ENCODE measurements at places on chromosomes 7 and 10.

- peaks cover 45% of the 10 kb centered on the region for H3K4me1 ChIP-seq
- DNase-seq, result peak; percentile 19
- no peaks in the 10 kb centered on the region for H3K36me3 ChIP-seq
- H3K27me3 ChIP-seq, result peaks cover 100% of the 10 kb centered on the region
- no peak within 1 kb of the TSS for H3K4me3 ChIP-seq
These were observed at the start of gene HMX2 for GRCh38 chr10:123147635-123148413. HMX2 (plus strand) TSS chr10:123148136; CDS start chr10:123148379, 243 bp downstream.

DNA sequence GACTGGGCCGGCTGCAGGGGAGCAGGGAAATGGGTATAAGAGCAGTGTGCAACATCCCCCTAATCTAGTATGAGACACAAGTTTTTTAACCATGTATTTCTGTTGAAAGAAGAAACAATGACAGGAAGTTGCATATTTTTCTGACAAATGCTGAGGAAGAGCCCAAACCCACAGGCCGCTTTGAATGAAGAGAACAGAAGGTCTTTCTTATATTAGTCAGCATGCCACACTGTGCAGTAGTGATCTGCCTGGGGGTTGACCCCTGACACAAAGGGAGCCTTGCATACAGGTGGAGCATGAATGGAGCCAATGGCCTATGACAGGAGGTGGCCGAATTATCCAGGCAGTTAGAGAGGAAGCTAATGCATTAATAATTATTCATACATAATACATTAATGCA is 518.3 kb downstream of the PLXDC2 start:
- DNase-seq, result no peak
- H3K36me3 ChIP-seq, result no peaks in the 10 kb centered on the region
- no peak overlapping the region for H3K27ac ChIP-seq
- H3K4me1 ChIP-seq, result no peaks in the 10 kb centered on the region
- H3K27me3 ChIP-seq, result no peaks in the 10 kb centered on the region

DNA sequence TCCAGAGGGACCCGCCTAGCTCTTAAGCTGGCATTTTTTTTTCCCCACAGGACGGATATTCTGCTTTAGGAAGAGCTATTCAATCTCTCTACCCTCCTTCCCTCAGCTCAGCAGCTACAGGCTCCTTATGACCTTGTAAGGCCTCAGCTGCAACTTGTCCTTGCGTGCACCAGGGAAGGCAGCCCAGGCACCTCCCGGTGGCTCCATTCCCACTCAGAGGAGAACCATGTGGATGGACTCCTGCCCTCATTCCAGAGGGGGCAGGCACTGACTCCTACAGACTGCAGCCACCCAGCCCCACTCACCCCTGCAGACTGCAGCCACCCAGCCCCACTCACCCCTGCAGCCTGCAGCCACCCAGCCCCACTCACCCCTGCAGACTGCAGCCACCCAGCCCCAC is 73.7 kb downstream of the ITIH5 start:
- H3K4me1 ChIP-seq, result peaks cover 7% of the 10 kb centered on the region
- no peak overlapping the region for H3K27ac ChIP-seq
- DNase-seq, result no peak
- H3K4me3 ChIP-seq, result no peak overlapping the region
- H3K36me3 ChIP-seq, result no peaks in the 10 kb centered on the region

- DNase-seq, result no peak
- no peaks in the 10 kb centered on the region for H3K27me3 ChIP-seq
- H3K4me3 ChIP-seq, result no peak overlapping the region
- no peaks in the 10 kb centered on the region for H3K36me3 ChIP-seq
- H3K27ac ChIP-seq, result no peak overlapping the region
These were observed 8.7 kb upstream of the LIPM start for GRCh38 chr10:88793712-88794299.

- no peak for DNase-seq
- H3K4me3 ChIP-seq, result no peak overlapping the region
- H3K27me3 ChIP-seq, result no peaks in the 10 kb centered on the region
- no peaks in the 10 kb centered on the region for H3K4me1 ChIP-seq
These were observed 8.7 kb downstream of the GALNTL5 start for GRCh38 chr7:151964951-151965350.

GRCh38 chr7:99305473-99306260 is 20.0 kb upstream of the ARPC1A start:
- H3K4me1 ChIP-seq, result no peaks in the 10 kb centered on the region
- no peak for DNase-seq
- H3K27me3 ChIP-seq, result no peaks in the 10 kb centered on the region
- H3K27ac ChIP-seq, result no peak overlapping the region
- no peaks in the 10 kb centered on the region for H3K36me3 ChIP-seq
- no peak overlapping the region for H3K4me3 ChIP-seq

Data from spinal cord (tissue), 10 donors.